ENCODE measurements at places on chromosomes 1 and 21. TPM values are rescaled to one million over a fixed set of nuclear protein-coding genes. Genes with fewer than 3 reads are reported as not detected.

Gene BNIPL
- polyA plus RNA-seq = 1.1 TPM

Gene C1orf226
- polyA plus RNA-seq = 1.1 TPM

Gene ANGPTL3
- polyA plus RNA-seq = 0.19 TPM

Gene SLC30A10
- not detected for polyA plus RNA-seq

Gene NTRK1
- polyA plus RNA-seq = 1.8 TPM

Gene CSRP1
- 96.0 TPM for polyA plus RNA-seq

Gene SLC35D1
- polyA plus RNA-seq = 2.7 TPM

Gene USP33
- polyA plus RNA-seq = 13.0 TPM

Gene SELENON
- polyA plus RNA-seq = 63.8 TPM

Gene ESRRG
- 2.1 TPM for polyA plus RNA-seq

Gene PYCR2
- polyA plus RNA-seq = 44.1 TPM

Gene CLCA2
- not detected for polyA plus RNA-seq

Gene TMEM81
- polyA plus RNA-seq = 1.1 TPM

Gene GRIK3
- 0.10 TPM for polyA plus RNA-seq

Gene CFAP141
- not detected for polyA plus RNA-seq

Gene MX1
- 23.6 TPM for polyA plus RNA-seq

Gene HTR6
- not detected for polyA plus RNA-seq

Gene GSTM5
- polyA plus RNA-seq = 62.9 TPM

All from adipose tissue (tissue), 3 donors.